ENCODE measurements at places on chromosomes 12 and 14.

- DNase-seq = no peak
Measured at GRCh38 chr12:104097954-104098353, 33.6 kb downstream of the HCFC2 start.

DNA sequence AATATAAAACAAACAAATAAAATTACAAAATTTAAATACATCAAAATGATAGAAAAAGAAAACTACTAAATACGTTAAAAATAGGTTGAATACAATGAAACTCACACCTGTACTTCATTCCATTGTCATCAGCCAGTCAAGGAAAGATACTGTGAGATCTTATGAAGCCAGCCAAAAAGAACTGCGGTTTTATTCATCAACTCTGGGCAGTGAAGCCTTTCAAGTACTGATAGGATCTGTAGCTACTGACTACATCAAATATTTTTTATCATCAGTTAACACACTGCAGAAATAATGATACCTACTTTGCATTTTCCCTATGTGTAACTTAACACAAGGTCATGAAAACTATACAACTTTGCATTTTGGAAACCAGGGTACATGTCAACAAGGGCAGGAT lies 46.3 kb upstream of the FAR2 start:
- no peak for DNase-seq

- DNase-seq = no peak
Measured at GRCh38 chr14:49754570-49755097, 13.3 kb upstream of the KLHDC2 start.

GRCh38 chr12:33044447-33044846 lies 147.9 kb upstream of the PKP2 start:
- no peak for DNase-seq

- no peak for DNase-seq
Measured at GRCh38 chr12:30201301-30202160, 417.8 kb upstream of the TMTC1 start.

- no peak for DNase-seq
Measured at GRCh38 chr14:72154645-72155378, 222.6 kb downstream of the RGS6 start.

- DNase-seq = no peak
Measured at GRCh38 chr12:70044167-70044566, 199.1 kb upstream of the CNOT2 start.

- no peak for DNase-seq
Measured at GRCh38 chr12:109951136-109951535, 45.0 kb downstream of the GIT2 start.

DNA sequence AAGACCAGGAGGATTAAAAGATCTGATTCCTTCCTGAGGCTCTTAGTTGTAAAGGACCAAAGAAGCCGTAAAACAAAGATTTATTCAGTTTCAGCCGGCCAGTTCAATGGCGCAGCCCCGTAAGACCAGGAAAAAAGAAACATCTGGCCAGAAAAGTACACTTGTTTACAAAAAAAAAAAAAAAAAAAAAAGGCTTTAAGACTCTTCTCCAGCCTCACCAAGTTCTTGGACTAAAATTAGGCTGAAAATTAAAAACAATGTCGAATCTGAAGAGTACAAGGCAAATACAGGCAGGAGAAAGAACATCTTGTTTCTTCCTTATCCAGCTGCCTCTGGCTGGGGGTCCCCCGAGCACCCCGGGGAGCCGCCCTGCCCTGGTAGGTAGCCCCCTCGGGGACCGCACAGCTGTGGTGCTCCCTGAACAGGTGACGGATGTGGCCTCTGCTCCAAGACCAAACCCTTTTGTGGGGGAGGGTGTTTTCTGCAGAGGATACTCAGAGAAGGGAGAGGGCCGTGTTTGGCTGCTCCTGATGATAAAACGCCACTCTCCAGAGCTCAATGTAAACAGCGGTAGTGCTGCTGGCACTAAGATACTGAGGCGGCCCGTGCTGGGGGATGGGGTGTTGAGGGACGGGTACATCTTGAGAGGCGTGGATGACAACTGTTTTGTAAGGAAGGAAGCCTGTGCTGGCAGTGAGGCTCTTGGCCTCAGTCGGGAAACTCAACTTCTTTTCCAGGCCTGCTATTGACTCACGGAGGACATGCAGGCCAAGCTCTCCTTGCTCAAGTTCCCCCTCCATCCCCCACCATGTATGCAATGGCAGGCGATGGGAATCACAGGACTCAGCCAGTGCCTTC lies 201.0 kb upstream of the DIO3 start:
- no peak for DNase-seq

GRCh38 chr14:73754911-73755360 lies 40.8 kb upstream of the PNMA1 start:
- no peak for DNase-seq

- DNase-seq = no peak
Measured at GRCh38 chr12:42469355-42470175, 120.0 kb downstream of the PRICKLE1 start.

- DNase-seq = no peak
Measured at GRCh38 chr14:89507521-89507920, 90.5 kb upstream of the FOXN3 start.

GRCh38 chr12:29726741-29727348 lies 56.9 kb downstream of the TMTC1 start:
- no peak for DNase-seq
